Liver (tissue), 10 donors: ENCODE measurements at places on chromosomes 13 and 19. TPM values are rescaled to one million over a fixed set of nuclear protein-coding genes. Genes with fewer than 3 reads are reported as not detected.

DNA sequence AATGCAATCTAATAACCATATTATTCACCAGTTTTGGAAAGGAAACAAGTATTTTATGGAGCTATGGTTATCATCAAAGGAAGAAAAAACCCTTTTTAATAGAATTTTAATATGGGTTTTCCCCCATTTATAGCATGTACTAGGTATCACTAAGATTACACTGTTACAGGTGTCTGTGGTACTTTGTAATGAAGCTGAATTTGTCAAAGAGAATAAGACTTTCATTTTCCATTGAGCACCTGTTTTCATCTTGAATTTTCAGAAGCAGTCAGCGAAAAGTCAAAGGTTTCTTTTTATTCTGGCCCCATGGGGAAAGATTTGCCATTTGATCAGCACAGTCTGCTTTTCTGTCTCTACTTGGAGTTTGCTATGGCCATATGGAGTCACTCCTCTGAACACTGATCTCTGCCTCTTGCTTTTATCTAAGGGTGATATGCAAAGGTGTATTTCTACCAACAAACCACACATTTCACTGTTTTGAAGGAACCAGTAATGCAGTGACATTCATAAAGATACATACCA, 590.0 kb downstream of the DCT start:
- no peaks in the 10 kb centered on the region for H3K36me3 ChIP-seq
- H3K27me3 ChIP-seq: no peaks in the 10 kb centered on the region
- no peak overlapping the region for H3K4me3 ChIP-seq
- no peak for DNase-seq

GRCh38 chr19:10836479-10837330, 693 bp upstream of the TMED1 start:
- H3K4me1 ChIP-seq: peaks cover 14% of the 10 kb centered on the region
- no peaks in the 10 kb centered on the region for H3K27me3 ChIP-seq
- DNase-seq: no peak
- H3K27ac ChIP-seq: peak overlapping the region; percentile 99

DNA sequence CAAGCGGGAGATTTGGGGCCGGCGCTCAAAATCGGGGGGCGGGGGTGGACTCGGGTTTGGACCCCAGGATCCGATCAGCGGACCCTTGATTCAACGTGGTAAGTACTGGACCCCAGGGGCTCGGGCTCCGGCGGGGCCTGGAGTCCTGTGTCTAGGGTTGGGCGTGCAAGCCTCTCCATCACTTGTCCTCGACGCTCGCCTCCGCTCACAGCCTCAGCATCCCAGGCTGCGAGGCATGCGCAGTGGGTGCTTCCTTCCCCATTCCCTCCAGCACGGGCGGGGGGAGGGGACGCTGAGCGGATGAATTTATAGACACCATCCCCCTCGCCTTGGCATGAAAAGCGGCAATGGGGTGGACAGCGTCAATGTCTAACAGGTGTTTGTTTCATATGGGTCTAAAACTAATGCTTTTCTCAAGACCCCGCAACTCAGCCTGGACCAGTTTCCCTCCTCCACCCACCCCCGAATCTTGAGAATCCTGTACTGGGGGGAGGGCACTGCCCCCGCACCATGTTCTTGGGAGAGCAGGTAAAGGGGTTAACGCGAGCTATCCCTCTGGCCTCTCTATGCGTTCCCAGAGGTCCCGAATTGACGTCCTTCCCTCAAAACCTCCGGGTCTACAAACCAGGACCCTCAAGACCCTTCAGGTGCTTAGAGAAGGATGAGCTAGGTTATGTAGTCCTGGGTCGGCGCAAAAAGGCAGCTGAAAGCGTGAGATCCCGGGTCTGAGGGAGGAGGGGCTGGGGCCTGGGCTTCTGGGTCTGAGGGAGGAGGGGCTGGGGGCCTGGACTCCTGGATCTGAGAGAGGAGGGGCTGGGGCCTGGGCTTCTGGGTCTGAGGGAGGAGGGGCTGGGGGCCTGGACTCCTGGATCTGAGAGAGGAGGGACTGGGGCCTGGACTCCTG, 579 bp downstream of the CPT1C start:
- peaks cover 3% of the 10 kb centered on the region for H3K4me1 ChIP-seq
- H3K36me3 ChIP-seq: no peaks in the 10 kb centered on the region
- no peak overlapping the region for H3K27ac ChIP-seq
- H3K27me3 ChIP-seq: no peaks in the 10 kb centered on the region

CEACAM7 gene
- total RNA-seq: not detected

- H3K4me1 ChIP-seq: no peaks in the 10 kb centered on the region
- H3K27ac ChIP-seq: no peak overlapping the region
- no peaks in the 10 kb centered on the region for H3K27me3 ChIP-seq
- H3K4me3 ChIP-seq: no peak overlapping the region
Observed at GRCh38 chr13:104980586-104980985, 1554.9 kb downstream of the EFNB2 start.

DNA sequence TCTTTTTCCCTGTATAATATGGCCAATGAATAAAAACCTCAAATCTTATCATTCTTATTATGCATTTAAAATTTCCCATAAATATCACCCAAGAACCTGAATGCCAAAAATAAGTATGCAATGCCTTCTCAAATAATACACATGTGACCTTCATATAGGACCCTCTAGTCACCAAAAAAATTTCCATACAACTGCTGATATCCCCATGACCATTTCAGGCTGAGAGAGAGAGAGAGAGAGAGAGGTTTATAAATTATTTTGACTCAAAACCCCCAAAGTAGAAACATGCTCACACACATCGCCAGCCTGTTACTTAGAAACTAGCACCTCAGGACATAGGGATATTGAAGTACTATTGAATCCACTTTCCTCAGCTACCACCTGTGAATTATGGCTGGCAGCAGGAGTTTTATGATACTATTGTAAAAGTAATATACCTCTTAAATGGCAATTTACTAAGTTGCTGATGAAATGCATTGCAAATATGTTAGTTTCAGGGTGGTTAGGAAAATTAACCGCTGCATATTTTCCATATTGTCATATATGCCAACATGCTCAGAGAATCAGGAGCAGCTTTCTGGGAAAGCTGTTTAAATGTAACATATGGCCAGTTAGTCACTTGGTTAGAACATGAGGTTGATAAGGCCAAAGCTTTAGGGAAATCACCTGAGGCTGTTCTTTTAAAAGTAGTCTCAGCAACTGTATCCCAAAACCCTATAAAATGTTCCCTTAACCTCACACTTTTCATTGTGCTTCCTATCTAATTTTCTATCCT, 230.8 kb downstream of the DCT start:
- H3K4me1 ChIP-seq: peaks cover 8% of the 10 kb centered on the region
- no peak overlapping the region for H3K4me3 ChIP-seq
- no peaks in the 10 kb centered on the region for H3K27me3 ChIP-seq
- DNase-seq: no peak
- no peaks in the 10 kb centered on the region for H3K36me3 ChIP-seq
- H3K27ac ChIP-seq: no peak overlapping the region

DNA sequence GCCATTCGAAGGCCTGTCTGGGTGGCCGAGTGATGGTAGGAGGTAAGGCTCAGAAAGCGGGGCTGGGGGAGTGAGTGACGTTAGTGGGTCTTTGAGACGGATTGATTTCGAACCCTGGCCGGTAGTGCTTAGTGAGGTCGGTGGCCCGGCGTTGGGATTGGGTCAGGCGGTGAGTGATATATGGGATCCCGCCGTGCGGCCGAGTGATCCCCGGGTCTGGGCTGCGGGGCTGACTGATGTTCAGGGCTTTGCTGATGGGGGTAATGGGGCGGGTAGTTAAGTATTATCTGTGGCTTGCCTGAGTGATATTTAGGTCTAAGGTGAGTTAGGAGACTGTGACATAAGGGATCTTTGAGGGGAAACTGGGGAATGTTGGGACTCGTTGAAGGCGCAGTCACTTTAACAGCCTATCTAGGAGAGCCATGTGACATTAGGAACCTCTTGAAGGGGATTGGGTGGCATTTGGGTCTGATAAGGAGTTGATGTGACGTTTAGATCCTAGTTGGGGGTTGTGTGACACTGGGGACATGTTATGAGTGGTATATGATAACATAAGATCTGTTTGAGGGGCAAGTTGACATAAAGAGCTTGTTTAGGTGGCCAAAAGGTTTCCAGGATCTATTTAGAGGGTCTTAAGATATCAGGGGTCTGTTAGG, 543 bp downstream of the PSMC4 start:
- peaks cover 22% of the 10 kb centered on the region for H3K4me1 ChIP-seq
- no peaks in the 10 kb centered on the region for H3K27me3 ChIP-seq
- H3K4me3 ChIP-seq: peak overlapping the region; percentile 92
- DNase-seq: no peak
